ENCODE measurements at places on chromosomes 1 and 21.

DNA sequence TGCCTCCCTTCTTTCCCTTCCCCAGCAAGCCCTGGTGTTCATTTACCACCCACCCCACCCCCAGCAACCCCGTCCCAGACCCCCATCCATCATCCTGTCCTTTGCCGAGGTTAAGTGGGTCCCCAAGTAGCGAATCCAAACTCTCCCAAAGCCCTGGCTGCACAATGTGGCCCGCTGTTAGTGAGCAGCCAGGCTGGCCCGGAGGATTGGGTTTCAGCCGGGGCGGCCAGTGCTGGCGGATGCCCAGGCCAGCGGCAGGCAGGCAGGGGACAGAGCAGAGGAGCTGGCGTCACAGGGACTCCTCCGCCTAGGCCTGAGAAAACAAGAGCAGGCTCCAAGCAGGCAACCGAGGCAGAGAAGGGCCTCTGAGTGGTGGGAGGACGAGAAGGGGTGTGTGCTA is 61.4 kb downstream of the EPHB2 start:
- H3K36me3 ChIP-seq = no peaks in the 10 kb centered on the region
- H3K27me3 ChIP-seq = no peaks in the 10 kb centered on the region
- no peak for DNase-seq
- peaks cover 12% of the 10 kb centered on the region for H3K4me1 ChIP-seq

- no peaks in the 10 kb centered on the region for H3K36me3 ChIP-seq
- no peaks in the 10 kb centered on the region for H3K4me1 ChIP-seq
- H3K27me3 ChIP-seq = no peaks in the 10 kb centered on the region
- no peak for DNase-seq
- no peak overlapping the region for H3K27ac ChIP-seq
These were observed 2.3 kb downstream of the DMRTB1 start for GRCh38 chr1:53461323-53462044.

- no peak overlapping the region for H3K4me3 ChIP-seq
- no peaks in the 10 kb centered on the region for H3K27me3 ChIP-seq
- no peak for DNase-seq
- no peaks in the 10 kb centered on the region for H3K4me1 ChIP-seq
These were observed 9.4 kb downstream of the ST3GAL3 start for GRCh38 chr1:43716559-43717281.

GRCh38 chr1:27548858-27549719 is 54.9 kb downstream of the AHDC1 start:
- peaks cover 15% of the 10 kb centered on the region for H3K4me1 ChIP-seq
- no peaks in the 10 kb centered on the region for H3K27me3 ChIP-seq
- DNase-seq = no peak

DNA sequence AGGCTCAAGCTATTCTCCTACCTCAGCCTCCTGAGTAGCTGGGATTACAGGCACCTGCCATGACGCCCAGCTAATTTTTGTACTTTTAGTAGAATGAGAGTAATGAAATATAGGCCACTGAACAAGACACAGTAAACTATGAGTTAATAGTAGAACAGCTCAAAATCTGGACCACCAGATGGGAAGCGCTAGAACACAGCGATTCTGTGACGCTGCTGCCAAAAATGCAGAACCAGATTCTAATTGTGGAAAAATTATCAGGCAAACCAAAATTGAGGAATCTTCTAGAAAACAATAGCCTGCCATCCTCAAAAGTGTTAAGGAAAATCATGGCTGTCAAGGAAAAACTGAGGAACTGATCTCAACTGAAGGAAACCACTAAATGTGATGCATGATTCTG is 111.4 kb upstream of the TIAM1 start:
- no peak overlapping the region for H3K4me3 ChIP-seq
- no peak for DNase-seq
